ENCODE measurements at places on chromosomes 1 and 21.

DNA sequence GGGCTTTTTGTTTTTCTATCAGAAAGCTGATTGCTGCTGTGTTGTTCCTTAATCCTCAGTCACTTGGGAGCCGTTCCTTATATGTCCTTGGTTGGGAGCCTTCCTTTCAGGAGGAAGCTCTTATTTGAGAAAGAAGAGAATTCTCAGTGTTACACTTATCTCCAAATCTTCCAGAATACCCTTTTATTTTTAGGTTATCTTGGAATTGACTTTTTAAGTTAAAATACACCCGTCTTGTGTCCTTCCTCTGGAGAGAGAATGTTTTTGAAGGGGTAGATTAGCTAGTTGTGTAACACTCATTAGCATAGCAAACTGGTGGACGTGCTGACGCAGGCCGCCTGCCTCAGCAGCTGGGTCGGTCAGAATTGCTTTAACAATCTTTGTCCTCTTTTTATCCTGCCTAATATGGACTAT, 42.1 kb downstream of the LRRC8B start:
- DNase-seq, result no peak

DNA sequence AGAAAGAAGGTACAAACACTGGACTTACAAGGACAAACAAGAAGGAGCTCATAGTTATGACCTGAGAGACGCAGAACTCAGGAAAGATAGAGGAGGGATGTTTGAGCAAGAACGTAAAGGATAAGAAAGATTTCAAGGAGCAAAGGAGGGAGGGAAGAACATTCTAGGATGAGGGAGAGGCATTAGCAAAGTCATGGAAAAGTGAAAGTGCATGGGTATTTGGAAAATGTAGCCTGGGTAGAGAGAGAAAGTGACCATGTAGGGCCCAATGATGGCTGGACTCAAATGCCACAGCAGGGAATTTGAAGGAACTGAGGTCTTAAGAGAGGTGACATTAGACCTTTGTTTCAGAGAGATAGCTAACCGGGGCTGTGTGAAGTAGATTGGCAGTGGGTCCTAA, 76.5 kb downstream of the SYT6 start:
- DNase-seq, result no peak

DNA sequence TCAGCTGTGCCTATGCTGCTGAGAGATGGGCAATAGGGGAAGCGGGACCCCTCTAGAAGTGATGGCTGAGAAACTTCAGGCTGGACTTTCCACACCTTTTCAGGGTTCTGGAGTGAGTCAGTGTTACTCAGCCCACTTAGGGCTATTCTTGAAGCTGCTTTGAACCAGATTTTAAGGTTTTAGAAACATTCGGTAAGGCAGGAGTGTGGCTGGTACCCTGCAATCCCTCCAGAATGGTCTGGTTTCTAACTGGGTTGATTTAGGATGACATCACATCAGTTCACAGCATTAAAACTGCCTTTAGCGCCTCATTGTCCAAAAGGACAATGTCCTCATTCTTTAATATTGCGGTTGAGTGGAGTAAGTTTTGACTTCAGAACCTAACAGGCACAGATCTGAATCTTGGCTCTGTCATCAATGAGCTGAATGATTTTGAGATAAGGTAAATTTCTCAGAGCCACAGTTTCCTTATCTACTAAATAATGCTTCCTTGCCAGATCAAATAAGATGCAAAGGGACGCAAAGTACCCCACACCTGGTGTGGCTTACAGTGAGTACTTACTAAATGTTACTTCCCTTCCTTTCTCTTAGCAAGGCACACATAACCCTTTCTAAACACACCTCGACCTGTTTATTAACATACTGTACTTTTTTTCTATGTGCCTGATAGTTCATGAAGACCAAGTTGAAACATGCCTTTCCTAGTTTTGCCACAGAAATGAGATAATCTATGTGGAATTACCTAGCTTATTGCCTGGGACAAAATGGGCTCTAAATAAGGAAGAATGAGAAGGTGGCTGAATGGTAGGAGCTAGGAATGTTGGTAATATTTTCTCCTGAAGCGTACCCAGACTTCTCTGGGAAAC, 209.8 kb downstream of the ROR1 start:
- DNase-seq, result no peak

DNA sequence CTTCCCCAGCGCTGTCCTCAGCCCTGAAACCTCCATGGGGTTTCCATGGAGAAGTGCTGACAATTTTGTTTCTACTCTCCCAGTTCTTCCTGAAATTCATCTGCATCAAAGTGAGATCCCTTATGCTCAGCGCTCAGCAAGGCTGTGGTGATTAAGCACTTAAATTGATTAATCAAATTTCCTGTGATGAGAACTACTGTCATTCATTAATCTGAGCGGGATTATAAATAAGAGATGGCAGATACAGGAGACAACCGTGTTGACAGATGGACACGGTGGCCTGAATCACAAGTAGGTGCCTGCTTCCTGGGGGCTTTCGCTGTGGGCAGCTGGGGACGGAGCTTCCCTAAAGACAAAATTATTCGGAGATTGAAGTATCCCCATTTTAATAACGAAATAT, 329.1 kb upstream of the VAMP3 start:
- no peak for DNase-seq

- DNase-seq, result peak; percentile 71
These were observed 134.4 kb downstream of the OMA1 start for GRCh38 chr1:58412071-58412580.

GRCh38 chr1:154661110-154661509, 53.1 kb upstream of the ADAR start:
- no peak for DNase-seq

GRCh38 chr1:216710598-216711333, 12.5 kb downstream of the ESRRG start:
- DNase-seq, result no peak

DNA sequence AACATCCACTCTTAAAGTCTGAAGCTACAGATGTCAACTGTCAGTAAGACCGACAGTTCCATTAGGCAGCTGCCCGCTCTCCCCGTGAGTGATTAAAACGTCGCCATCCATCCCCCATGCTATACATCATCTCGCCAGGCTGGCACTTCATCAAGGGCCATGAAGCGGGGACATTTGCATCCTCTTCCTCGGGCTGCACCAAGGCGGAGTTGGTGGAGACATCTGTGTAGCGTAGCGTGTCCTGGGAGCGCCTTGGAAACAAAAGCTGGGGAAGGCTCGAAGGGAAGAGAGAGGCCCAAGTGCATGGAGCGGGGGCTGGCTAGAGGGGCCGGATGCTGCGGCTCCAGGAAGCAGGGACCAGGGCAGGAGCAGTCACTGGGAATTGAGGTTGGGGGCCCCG, 250.1 kb downstream of the KAZN start:
- no peak for DNase-seq

DNA sequence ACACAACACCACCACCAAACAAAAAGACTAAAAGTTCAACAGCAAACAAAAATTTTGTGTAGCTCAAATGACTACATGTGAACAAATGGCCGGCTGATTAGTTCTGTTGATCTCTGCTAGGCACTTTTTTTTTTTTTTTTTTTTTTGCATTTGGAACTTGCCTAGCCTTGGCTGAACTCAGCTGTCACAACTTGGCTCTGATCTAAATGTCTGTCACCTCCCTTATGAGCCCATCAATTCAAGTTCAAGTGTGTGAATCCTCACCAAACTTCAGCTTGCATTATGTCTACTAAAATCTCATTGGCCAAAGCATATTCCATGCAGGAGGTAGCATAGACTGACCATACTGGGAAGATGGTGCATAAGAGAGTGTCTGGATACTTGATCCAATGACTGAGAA, 606.5 kb upstream of the ADGRL4 start:
- DNase-seq, result no peak

DNA sequence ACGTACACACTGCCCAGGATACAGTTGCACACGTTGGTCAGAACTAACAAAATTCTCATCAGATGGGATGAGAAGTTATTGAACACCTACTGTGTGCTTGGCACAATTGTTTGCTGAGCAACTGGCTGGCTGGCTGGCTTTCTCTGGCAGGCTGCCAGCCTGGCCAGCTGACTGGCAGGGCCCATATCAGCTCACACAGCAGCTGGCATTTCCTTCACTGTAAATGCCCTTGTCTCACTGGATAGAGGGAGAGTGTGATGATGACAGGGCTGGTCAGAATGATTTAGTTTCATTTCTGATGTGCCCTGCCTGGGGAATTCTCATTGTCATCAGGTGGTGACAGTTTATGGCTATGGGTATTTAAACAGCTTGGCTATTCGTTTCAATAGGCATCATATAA, 15.8 kb downstream of the CAMK2N1 start:
- no peak for DNase-seq

DNA sequence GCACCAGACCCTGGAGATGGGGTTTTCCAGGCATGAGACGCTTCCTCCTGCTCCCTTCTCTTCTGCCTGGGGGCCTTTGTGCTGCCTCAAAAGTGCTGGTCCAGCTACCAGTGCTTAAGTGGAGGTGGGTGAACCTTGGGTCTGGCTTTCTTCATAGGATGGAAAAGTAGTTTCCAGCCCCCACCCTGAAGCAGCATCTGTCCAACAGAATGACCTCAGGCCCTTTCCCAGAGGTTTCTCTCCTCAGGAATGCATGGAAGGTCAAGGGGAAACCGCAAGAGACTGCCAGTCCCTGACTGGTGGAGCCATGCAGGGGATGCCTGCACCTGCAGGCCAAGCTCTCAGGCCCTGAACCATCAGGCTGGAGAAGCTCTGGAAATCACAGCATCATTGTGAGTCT, 63.8 kb downstream of the HMGB4 start:
- peak; percentile 29 for DNase-seq

All from AG20443 (cell line).